ENCODE measurements at places on chromosomes 11 and 22.

DNA sequence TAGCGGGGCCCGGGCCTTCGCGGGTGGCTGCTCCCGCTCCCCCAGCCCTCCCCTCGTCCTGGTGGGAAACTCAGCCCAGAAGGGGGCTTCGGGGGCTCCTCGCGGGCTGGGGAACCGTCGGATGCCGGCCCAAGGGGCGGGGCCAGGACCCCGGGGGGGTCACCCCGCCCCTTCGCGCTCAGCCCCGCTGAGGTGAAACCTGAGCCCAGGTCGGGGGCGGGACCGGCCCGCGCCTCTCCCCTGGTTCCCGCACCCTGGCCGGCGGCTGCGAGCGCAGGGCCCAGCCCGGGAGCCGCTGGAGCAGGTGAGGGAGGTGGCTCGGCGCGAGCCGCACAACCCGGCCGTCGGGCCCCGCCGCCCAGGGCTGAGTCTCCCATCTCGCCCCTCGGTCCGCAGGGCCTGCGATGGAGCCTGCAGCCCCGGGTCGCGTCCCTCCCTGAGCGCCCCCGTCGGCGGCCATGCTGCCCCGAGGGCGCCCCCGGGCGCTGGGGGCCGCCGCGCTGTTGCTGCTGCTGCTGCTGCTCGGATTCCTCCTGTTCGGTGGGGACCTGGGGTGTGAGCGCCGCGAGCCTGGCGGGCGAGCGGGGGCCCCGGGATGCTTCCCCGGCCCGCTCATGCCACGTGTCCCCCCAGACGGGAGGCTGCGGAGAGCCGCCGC, at the start of gene LARGE2:
Gene LARGE2, plus strand, starts transcription at position 232 of the 658 bp plus-strand sequence. Its CDS starts 227 bp downstream, at position 459.
- peak; percentile 93 for DNase-seq

- DNase-seq = no peak
Observed at GRCh38 chr22:32024796-32025195, 18.3 kb upstream of the SLC5A1 start.

DNA sequence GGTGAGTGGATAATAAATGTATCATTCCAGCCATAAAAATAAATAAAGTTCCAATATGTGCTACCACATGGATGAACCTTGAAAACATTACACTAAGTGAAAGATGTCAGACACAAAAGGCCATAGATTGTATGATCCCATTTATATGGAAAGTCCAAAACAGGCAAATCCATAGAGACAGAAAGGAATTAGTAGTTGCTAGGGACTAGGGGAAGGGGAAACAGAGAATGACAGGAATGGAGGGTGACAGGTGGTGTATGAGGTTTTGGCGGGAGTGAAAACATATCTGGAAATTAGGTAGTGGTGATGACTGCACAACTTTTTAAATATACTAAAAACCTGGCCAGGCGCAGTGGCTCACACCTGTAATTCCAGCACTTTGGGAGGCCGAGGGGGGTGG, 15.2 kb upstream of the CARD10 start:
- DNase-seq = no peak

- DNase-seq = no peak
Observed at GRCh38 chr11:86117001-86117711, 48.3 kb upstream of the PICALM start.

DNA sequence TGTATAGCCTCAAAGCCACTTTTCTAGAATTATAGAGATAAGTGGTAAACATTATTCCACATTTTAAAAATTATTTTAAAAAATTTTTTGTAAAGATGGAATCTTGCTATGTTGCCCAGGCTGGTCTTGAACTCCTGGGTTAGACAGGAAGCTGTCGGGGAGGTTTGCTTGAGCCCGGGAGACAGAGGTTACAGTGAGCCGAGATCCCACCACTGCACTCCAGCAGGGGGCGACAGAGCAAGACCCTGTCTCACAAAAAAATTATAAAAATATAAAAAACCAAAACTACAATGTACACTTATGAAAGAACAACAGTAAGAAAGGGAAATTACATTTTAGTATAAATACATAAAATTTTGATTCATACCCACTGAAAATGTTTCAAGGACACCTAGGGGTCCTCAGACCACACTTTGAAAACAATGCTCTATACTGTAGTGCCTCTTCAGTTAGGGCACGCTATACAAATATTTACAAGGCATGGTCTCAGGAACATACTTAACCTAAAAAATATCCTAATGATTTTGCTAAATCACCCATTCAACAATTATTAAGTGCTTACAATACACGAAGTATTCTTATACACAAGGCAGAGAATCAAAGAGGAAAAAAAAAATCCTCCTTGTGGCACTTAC, 111.2 kb downstream of the MRTFA start:
- DNase-seq = peak; percentile 33

GRCh38 chr22:17359501-17359900, 9.8 kb upstream of the CECR2 start:
- no peak for DNase-seq

- no peak for DNase-seq
Observed at GRCh38 chr11:23569134-23569533, 708.9 kb upstream of the CCDC179 start.

All from NCI-H146 (cell line).